ENCODE measurements at places on chromosomes 2 and 18.

- DNase-seq = no peak
Measured at GRCh38 chr2:54999182-54999581, 51.1 kb downstream of the RTN4 start.

- no peak for DNase-seq
Measured at GRCh38 chr2:110759411-110759810, 27.0 kb downstream of the ACOXL start.

- no peak for DNase-seq
Measured at GRCh38 chr18:63107171-63107845, 212.3 kb downstream of the BCL2 start.

GRCh38 chr2:10341193-10341592 lies 38.5 kb downstream of the HPCAL1 start:
- no peak for DNase-seq

DNA sequence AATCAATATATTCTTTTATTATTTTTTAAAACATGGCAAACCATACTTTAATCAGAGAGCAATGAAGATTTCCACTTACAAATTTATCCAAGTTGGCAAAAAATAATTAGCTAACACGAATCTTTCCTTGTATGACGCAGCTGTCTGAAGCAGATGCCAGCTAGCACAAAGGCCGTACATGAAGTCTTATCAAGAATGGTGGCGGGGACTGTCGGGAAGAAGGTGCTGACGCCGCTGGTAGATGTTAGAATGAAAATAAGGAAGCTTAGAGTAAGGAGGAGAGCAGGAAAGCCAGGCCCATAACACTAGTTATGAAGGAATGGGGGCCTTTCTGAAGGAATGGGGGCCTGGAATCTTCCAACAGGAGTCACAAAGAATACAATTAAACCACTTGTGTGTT lies 96.7 kb downstream of the ZNF516 start:
- DNase-seq = no peak

DNA sequence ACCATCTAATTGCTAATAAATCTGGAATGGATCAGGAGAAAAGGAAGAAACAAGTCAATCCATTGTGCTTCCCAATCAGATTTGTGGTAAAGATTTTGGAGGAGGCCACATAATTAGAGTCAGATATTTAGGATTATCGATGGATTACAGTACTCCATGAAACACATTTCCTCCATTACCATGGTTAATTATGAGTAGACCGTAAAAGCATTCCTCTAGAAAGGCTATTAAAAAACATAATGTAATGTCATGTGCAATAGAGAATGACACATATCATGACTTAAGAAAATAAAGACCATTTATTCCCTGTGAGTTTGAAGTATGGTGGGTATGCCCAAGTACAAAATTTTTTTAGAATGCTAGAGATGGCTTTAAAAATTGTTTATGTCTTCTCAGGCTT lies 96.1 kb downstream of the ITGA4 start:
- no peak for DNase-seq

DNA sequence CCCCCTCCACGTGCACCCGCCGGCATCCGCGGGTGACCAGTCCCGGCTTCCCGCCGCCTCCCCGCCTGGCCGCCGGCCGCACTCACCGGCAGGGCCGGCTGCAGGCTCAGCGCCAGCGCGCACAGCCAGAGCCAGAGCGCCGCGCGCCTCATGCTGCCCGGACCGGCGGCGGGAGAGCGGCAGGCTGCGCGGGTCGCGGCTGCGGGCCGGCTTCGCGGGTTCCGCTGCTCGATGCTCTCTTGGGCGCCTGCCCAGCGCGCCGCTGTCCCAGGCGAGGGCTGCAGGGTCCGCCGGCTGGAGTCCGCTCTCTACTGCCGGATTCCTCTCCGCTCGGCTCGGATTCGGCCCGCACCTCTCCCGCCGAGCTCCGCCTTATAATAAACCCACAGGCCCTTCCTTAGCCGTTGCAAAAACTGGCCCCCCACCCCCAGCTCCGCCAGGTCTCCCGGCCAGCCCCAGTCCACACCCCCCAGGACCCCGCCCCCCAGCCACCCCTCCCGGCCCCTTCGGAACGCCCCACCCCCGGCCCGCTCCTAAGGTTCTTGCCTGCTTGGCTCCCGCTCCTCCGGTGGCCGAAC lies at the start of gene SDC1:
SDC1 (minus strand) TSS at position 415 of the 578 bp plus-strand sequence; CDS start at position 152, 263 bp downstream.
- peak; percentile 87 for DNase-seq

- no peak for DNase-seq
Measured at GRCh38 chr2:240460253-240460711, 24.8 kb downstream of the GPC1 start.

DNA sequence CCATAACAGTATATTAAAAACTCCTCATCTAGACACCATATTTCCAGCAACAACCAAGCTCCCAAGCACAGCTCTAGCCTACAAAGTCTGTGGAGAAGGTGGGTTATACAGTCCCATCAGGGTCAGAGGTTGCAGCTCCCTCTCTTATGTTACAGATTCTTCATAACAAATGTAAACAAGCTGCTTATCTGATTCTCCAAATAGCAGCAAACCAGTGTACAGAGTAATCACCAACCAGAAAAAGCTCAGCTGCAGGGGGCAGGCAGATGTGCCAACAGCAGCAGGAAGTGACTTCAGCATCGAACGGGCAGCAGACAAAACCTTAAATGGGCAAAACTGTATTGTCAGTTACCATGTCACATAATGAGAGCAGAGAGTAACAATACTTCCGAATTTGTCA lies 52.9 kb upstream of the NABP1 start:
- no peak for DNase-seq

GRCh38 chr2:215358312-215358845 lies 46.5 kb downstream of the ATIC start:
- DNase-seq = no peak

- no peak for DNase-seq
Measured at GRCh38 chr2:98300141-98300874, 45.9 kb upstream of the CNGA3 start.

DNA sequence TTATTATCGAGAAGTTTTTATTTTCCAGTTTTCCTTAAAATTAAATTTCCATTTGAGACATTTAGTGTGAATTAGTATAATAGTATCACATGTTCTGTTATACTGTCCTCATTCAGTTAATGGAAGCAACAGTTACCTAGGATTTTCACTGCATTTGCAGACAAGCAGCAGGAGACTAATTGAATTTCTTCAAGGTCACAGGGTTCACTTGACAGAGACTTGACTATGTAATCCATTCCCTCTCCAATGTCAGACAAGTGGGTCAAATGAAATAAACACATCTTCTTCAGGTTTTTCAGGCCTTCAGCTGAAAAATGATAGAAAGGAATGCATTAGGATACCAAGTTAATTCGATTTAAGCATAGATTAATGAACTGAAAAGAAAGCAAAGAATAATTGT lies 26.7 kb downstream of the NLRC4 start:
- no peak for DNase-seq

GRCh38 chr2:162004031-162004430 lies 70.0 kb downstream of the DPP4 start:
- no peak for DNase-seq

DNA sequence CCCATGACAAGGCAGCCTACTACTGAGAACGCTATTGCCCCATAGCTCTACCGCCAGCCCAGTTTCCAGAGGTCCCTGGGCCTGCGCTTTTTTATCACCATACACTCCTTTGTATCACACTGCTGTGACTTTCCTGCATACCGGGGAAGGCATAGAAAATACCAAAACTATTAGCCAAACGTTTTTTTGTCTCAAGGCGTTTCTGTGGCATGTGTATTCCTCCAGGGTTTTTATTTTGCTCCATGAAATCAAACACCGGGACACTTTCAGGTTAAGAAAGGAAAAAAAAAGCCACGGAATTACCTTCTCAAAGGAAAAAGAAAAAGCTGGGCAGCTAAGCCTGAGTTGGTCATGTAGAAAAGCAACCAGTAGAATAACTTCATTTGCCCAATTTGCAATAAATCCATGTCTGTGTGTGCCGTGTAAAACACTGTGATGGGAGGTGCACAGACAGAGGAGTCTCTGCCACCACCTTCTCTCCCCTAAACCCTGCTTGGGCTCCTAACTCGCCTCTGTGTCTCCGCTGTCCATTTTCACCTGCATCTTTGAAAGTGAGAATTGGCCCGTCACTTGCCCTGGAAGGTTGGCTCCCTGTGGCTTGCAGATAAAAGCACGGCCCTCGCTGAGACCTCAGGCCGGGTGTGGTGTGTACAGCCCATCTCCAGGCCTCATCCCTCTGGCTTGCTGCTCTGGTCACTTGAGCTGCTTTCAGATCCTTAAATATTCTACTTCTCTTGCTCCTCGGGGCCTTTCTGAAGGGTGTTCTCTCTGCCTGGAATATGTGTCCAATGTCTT lies 1.7 kb downstream of the AMER3 start:
- DNase-seq = no peak

DNA sequence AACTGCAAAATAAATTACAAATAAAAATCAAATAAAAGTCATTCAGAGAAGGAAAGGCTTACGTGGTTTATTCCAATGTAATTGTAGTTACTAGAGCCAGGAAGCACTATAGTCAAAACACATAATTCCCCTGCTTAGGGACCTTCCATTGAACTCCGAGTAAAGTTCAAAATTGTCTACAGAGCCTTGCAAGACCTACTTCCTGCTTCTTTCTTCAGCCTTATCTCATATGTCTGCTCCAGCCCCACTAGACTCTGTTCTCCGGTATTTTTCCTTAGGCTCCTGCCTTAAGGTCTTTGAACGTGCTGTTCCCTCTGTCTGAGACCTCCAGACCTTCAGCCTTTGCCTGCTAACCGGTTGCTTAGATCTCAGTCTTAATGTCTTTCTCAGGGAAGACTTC lies 104.3 kb downstream of the ARL6IP6 start:
- DNase-seq = no peak
